ENCODE measurements at places on chromosomes 5 and 9. TPM values are rescaled to one million over a fixed set of nuclear protein-coding genes. Genes with fewer than 3 reads are reported as not detected.

DNA sequence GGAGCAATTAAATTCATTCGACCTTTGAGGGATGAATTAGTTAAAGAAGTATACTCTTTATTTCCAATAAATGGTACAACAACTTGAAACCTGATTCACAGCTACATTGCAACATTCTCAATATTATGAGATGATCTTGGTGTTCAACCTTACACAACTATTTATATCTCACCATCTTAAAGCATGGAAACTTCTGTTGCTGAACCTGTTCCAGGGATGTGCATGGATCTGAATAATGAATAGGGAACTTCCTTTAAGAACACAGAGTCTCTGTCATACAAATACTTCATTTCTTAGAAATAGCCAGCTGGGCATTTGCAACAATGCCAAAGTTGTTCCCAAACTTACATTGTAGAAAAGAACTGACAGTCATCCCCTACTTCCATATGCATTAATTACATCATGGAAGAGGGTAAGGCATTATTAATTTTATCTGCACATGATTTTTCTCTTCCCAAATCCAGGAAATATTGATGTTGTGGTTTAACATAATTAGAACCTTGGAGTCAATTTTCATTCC is 39.8 kb upstream of the CCDC112 start:
- no peak for DNase-seq

Gene ARPC5L
- total RNA-seq, result 46.0 TPM

GRCh38 chr9:77944556-77945243 is 86.9 kb downstream of the GNAQ start:
- no peak for DNase-seq

Gene PIP5KL1
- 23.4 TPM for total RNA-seq

DNA sequence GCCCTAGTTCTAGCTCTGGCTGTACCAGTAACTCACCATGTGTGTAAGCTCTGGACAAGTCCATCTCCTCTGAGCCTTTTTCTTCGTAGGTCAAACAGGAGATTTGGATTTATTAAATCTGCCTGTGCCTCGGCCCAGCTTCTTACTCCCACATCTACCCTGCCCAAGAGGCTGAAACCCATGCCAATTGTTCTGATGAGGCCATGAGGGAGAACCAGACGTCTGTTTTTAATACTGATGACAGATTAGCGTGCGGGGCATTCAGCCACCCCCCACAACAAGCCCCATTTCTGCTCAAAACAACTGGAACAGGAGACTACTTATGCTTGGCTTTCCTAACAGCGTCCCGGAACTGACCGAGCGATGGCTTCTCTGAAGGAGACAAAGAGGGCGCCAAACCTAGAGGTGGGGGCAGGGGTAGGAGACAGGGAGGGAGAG is 81.2 kb upstream of the TRIM32 start:
- DNase-seq, result no peak

Gene HAVCR2
- total RNA-seq, result not detected

DNA sequence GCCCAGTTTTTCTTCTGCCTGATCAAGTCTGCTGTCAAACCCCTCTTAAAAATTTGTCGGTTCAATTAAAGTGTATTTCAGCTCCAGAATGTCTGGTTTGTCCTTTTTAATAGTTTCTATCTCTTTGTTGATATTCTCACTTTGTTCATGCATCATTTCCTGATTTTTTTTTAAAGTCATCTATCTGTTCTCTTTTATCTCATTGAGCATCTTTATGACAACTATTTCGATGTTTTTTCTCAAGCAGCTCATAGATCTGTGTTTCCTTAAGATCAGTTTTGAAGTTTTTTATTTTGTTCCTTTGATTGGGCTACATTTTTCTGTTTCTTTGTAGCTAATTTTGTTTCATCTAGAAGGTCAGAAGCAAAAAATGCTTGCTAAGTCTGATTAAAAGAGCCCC is 53.7 kb downstream of the FGD3 start:
- DNase-seq, result no peak

DNA sequence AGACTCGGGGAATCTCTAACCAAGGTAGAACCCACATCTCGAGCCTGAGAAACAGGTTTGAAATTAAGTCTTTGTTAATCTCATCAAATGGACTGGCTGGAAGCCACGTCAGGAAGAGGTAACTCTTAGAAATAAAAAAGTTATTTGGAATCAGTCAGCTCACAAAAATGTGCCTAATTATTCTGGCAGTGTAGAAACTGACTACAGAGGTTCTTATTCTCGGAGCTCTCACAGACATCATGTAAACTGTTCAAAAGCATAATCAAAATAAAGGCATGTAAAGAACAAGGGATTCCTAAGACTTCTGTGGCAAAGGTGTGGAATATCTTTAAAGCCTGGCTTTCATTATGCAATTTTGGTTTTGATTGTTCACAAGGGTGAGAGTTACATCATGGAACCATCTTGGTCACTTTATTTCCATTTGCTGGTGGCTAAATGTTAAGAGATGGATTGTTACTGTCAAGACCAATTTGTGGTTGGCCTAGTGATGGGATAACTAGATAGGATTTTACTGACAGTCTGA is 85.1 kb downstream of the OTULIN start:
- DNase-seq, result no peak
